ENCODE measurements at places on chromosomes 6 and 20.

- no peak overlapping the region for H3K27ac ChIP-seq
- H3K36me3 ChIP-seq = peaks cover 2% of the 10 kb centered on the region
- no peak overlapping the region for H3K4me3 ChIP-seq
- H3K4me1 ChIP-seq = peaks cover 13% of the 10 kb centered on the region
- no peaks in the 10 kb centered on the region for H3K27me3 ChIP-seq
Measured at GRCh38 chr6:37324131-37325033, 29.4 kb upstream of the RNF8 start.

- H3K4me1 ChIP-seq = peaks cover 2% of the 10 kb centered on the region
- H3K4me3 ChIP-seq = no peak overlapping the region
- no peak for DNase-seq
- no peaks in the 10 kb centered on the region for H3K36me3 ChIP-seq
- H3K27me3 ChIP-seq = peaks cover 14% of the 10 kb centered on the region
Measured at GRCh38 chr6:15894973-15895725, 232.3 kb upstream of the DTNBP1 start.

GRCh38 chr6:93389192-93389591 lies 30.2 kb downstream of the EPHA7 start:
- H3K4me3 ChIP-seq = no peak overlapping the region
- H3K4me1 ChIP-seq = no peaks in the 10 kb centered on the region
- H3K27ac ChIP-seq = no peak overlapping the region
- no peaks in the 10 kb centered on the region for H3K36me3 ChIP-seq
- no peaks in the 10 kb centered on the region for H3K27me3 ChIP-seq

DNA sequence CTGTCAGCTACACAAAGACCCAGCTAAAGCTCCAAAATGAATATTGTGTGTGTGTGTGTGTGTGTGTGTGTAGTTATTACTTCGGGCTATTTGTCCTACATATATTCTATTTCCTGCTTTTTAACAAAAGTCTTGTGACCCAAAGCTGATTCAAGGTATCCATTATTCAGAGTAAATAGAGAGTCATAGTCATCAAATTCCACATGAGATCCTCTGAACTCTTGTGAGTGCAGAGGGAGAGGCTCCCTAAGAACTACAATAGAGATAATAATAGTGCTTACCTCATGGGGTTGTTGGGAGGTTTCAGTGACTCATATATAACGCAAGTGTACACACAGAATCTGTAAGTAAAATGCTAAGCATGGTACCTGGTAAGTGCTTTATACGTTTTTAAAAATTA lies 95.6 kb upstream of the SHLD1 start:
- no peaks in the 10 kb centered on the region for H3K27me3 ChIP-seq
- no peak for DNase-seq
- H3K36me3 ChIP-seq = peaks cover 2% of the 10 kb centered on the region
- no peak overlapping the region for H3K4me3 ChIP-seq
- peak overlapping the region; percentile 45 for H3K27ac ChIP-seq
- peaks cover 10% of the 10 kb centered on the region for H3K4me1 ChIP-seq

DNA sequence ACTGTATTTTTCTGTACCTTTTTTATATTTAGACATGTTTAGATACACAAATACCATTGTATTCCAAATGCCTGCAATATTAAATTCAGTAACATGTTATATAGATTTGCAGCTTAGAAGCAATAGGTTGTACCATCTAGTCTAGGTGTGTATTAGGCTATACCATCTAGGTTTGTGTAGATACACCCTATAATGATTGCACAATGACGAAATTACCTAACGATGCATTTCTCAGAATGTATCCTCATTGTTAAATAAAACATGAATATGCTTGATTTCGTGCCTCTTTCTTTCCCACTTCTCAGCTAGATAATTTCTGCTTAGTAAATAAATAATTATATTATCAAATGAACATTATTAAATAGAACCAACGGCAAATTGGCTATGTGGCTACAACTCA lies 653.0 kb downstream of the EPM2A start:
- no peaks in the 10 kb centered on the region for H3K4me1 ChIP-seq
- H3K4me3 ChIP-seq = no peak overlapping the region
- no peaks in the 10 kb centered on the region for H3K27me3 ChIP-seq
- no peak overlapping the region for H3K27ac ChIP-seq
- no peak for DNase-seq
- H3K36me3 ChIP-seq = no peaks in the 10 kb centered on the region

DNA sequence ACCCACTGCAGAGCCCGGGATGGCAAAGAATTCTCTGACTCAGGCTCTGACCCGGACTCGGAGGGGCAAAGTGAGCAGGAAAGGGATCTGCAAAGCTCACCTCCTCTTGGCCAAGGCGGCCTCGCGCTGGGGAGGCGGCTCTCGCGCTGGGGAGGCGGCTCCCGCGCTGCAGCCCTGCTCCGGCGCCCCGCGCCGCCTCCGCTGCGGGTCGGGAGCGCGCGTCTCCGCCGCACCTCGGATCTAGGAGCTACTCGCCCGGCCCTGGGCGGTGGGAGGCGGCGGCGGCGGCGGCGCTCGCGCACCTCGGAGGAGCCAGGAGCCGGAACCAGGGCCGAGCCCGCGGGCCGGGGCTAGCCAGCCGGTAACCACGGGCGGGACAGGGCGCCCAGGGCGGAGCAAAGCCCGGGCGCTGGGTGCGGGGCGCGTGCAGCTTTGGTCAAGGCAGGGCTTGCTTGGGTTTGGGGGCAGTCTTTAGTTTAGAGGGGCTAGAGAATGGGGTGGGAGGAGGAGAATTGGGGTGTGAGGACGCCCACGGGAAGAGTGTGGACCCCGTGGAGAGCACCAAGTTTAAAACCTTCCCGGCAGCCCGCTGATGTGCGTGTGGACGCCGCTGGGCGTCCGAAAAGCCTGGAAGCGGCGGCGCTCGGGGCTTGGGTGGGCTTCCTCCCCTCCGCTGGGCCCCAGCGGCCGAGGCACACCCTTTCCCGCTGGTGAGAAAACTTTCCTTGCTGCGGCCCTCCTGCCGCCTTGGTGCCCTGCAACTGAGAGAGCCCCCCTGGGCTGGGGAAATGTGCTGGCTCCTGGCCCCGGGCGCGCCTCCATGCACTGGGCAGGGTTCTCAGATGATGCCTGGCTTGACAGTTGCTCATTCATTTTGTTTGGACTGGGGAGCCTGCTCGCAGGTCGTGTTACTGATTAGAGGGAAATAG lies at the start of gene MRAP2:
TSS of gene MRAP2 (plus strand) at position 250 of the 929 bp plus-strand sequence. CDS start 21,547 bp downstream, outside the sequence.
- peak within 1 kb of the TSS; percentile 64 for H3K4me3 ChIP-seq
- peaks cover 47% of the 10 kb centered on the region for H3K27me3 ChIP-seq
- H3K27ac ChIP-seq = no peak within 1 kb of the TSS

DNA sequence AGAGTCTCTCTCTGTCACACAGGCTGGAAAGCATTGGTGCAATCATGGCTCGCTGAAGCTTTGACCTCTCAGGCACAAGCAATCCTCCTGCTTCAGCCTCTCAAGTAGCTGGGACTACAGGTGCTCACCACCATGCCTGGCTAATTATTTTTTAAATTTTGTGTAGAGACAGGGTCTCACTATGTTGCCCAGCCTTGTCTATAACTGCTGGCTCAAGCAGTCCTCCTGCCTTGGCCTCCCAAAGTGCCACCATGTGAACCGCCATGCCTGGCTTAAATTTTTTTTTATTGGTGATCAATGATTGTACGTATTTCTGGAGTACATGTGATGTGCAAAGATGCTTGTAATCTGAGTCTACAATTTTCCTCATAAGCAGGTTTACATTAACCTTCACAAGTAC lies 54.8 kb downstream of the THBS2 start:
- no peaks in the 10 kb centered on the region for H3K36me3 ChIP-seq
- H3K4me3 ChIP-seq = no peak overlapping the region
- H3K27me3 ChIP-seq = peaks cover 17% of the 10 kb centered on the region
- no peak for DNase-seq

DNA sequence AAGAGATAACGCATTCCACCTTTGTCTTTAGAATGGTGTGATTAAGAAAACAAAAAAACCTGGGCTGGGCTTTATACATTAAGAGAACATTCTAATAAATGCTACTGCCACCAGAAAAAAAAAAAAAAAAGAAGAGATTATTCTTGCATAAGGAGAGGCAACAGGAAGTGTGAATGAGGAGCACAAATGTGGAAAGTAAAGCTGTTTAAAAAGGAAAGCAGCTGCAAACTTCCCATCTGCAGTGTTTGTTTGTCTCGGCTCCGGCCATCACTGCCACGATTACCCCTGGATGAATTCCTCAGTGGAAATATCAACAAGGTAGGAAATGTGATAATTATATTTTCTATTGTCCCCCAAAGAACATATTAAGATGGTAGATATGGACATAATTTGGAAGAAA lies 223.9 kb downstream of the PHF3 start:
- H3K36me3 ChIP-seq = no peaks in the 10 kb centered on the region
- H3K4me3 ChIP-seq = no peak overlapping the region
- H3K4me1 ChIP-seq = no peaks in the 10 kb centered on the region
- H3K27ac ChIP-seq = no peak overlapping the region

GRCh38 chr6:146890644-146891434 lies 292.1 kb downstream of the ADGB start:
- H3K27me3 ChIP-seq = no peaks in the 10 kb centered on the region
- no peak overlapping the region for H3K27ac ChIP-seq
- DNase-seq = no peak
- peaks cover 2% of the 10 kb centered on the region for H3K36me3 ChIP-seq

- H3K27ac ChIP-seq = no peak overlapping the region
- H3K4me1 ChIP-seq = peaks cover 29% of the 10 kb centered on the region
- H3K4me3 ChIP-seq = no peak overlapping the region
- H3K27me3 ChIP-seq = no peaks in the 10 kb centered on the region
- DNase-seq = no peak
- peaks cover 7% of the 10 kb centered on the region for H3K36me3 ChIP-seq
Measured at GRCh38 chr6:109000289-109000688, 94.4 kb downstream of the SESN1 start.

GRCh38 chr6:161079566-161080262 lies 88.1 kb downstream of the MAP3K4 start:
- H3K4me3 ChIP-seq = no peak overlapping the region
- peaks cover 2% of the 10 kb centered on the region for H3K36me3 ChIP-seq
- H3K27ac ChIP-seq = no peak overlapping the region
- no peaks in the 10 kb centered on the region for H3K27me3 ChIP-seq
- H3K4me1 ChIP-seq = peaks cover 19% of the 10 kb centered on the region

DNA sequence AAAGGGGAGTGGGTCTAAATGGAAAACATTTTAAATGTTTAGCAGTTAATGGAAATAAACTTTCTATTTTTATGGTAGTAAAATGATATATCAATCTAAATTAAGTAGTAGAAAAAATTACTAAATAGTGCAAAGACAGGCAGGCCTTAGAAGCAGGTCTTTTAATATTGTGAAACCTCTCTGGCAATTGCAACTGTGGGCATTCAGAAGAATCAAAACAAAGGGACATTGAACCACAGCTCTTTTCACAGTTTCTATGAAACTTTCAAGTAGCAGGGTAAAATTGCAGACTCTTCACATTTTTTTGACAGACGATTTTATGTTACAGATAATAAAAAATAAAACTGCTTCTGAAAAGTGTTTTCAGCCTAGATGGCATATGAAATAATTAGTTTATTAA lies 533.7 kb downstream of the BCKDHB start:
- H3K27ac ChIP-seq = no peak overlapping the region
- no peaks in the 10 kb centered on the region for H3K27me3 ChIP-seq
- DNase-seq = no peak
- H3K36me3 ChIP-seq = no peaks in the 10 kb centered on the region
- H3K4me3 ChIP-seq = no peak overlapping the region
- H3K4me1 ChIP-seq = no peaks in the 10 kb centered on the region

DNA sequence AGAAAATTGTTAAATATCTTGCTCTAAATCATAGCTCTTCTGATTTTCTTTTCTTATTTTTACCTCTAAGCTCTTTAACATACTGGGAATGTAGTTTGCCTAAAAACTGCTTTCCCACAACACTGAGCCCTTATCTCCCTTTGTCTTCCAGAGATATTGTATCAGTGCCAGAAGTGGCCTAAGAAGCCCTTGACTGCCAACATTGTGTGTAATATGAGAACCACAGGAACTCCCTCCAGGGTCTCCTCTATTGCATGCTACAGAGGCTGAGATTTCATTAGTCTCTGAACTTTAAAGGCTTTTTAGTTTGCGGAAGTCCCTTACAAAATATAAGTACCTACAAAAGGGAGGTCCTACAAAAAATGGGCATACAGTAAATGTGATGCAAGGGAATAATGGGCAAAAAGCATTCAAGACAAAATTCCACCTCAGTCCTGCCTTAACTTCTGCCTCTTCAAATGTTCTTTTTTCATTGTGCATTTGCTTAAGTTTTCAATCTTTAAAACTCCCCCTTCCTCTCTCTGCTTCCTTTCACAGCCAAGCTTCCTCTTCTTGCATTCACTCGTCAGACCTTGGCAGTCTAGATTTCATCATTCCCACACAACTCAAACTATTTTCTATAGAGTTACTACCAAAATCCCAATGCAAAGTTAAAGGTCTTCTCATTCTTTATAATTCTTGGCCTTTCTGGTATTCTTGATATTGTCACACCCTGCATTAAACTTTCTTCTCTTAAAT lies 76.5 kb downstream of the ADGRG6 start:
- no peak overlapping the region for H3K27ac ChIP-seq
- H3K36me3 ChIP-seq = no peaks in the 10 kb centered on the region
- H3K4me3 ChIP-seq = no peak overlapping the region
- no peaks in the 10 kb centered on the region for H3K4me1 ChIP-seq
- peaks cover 33% of the 10 kb centered on the region for H3K27me3 ChIP-seq

DNA sequence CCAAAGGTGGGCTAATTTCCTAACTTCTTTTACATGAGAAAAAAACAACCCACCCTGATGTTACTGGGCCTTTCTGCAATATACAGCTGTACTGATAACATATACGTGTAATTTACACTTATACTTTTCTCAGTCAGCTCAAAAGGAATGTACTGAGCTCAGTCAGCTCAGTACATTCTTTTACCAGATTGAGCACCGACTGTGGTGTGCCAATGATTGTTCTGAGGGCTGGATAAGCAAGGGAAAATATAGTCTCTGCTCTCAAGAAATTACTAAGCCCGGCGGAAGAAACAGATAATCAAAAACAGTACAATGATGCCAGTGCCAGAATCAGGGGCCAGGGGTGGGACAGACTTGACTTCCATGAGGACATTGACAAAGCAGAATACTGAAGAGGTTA lies 10.0 kb upstream of the BLOC1S5 start:
- peaks cover 3% of the 10 kb centered on the region for H3K36me3 ChIP-seq
- DNase-seq = no peak
- H3K27me3 ChIP-seq = no peaks in the 10 kb centered on the region
- H3K4me3 ChIP-seq = no peak overlapping the region
- peaks cover 3% of the 10 kb centered on the region for H3K4me1 ChIP-seq

GRCh38 chr6:115914098-115914497 lies 146.6 kb downstream of the FRK start:
- no peak overlapping the region for H3K4me3 ChIP-seq
- peaks cover 23% of the 10 kb centered on the region for H3K27me3 ChIP-seq
- H3K27ac ChIP-seq = no peak overlapping the region
- no peaks in the 10 kb centered on the region for H3K4me1 ChIP-seq
- no peak for DNase-seq

- no peak overlapping the region for H3K27ac ChIP-seq
- peaks cover 2% of the 10 kb centered on the region for H3K36me3 ChIP-seq
- H3K4me1 ChIP-seq = peaks cover 8% of the 10 kb centered on the region
- DNase-seq = no peak
- H3K4me3 ChIP-seq = no peak overlapping the region
Measured at GRCh38 chr20:18692447-18692846, 104.6 kb downstream of the DTD1 start.

GRCh38 chr6:170552765-170553533 lies at the start of gene PSMB1:
PSMB1 (minus strand) TSS chr6:170553307; CDS start chr6:170553242, 65 bp downstream.
- peaks cover 34% of the 10 kb centered on the region for H3K4me1 ChIP-seq
- DNase-seq = peak; percentile 55
